ENCODE measurements at places on chromosomes 7 and 10. TPM values are rescaled to one million over a fixed set of nuclear protein-coding genes. Genes with fewer than 3 reads are reported as not detected.

- no peak for DNase-seq
Measured at GRCh38 chr10:78843495-78843894, 225.3 kb upstream of the ZMIZ1 start.

The FAM25G gene
- total RNA-seq = not detected

The CFAP46 gene
- total RNA-seq = 0.85 TPM

- DNase-seq = no peak
Measured at GRCh38 chr7:51977913-51978312, 661.3 kb upstream of the COBL start.

The CLRN3 gene
- 0.19 TPM for total RNA-seq

The OSBPL3 gene
- total RNA-seq = 25.2 TPM

The CYP2C19 gene
- not detected for total RNA-seq

The CTNNA3 gene
- under 0.01 TPM for total RNA-seq

The EN2 gene
- not detected for total RNA-seq

The CHST15 gene
- 99.0 TPM for total RNA-seq

The ADAM12 gene
- 0.68 TPM for total RNA-seq

The VIPR2 gene
- not detected for total RNA-seq

The LLCFC1 gene
- not detected for total RNA-seq

- no peak for DNase-seq
Measured at GRCh38 chr7:6338551-6339274, 66.3 kb upstream of the CYTH3 start.

- no peak for DNase-seq
Measured at GRCh38 chr10:106175760-106176377, 988.6 kb downstream of the SORCS1 start.

DNA sequence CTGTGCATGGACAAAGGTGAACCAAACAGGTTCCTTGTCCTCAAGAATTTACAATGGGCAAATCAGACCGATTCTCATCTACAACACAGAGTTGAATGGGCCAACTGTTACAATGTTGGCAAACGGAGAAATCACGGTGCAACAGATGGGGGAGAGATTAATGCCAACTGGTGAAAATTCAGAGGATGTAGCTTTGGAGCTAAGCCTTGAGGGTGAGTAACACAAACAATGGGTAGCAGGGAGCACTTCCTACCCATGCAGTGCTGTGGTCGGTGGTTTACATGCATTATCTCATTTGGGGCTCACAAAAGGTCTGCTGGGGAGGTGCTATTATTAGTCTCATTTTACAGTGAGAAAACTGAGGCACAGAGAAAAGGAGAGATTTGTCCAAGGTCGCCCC lies 902 bp upstream of the NFE2L3 start:
- DNase-seq = no peak
